NCI-H774 (cell line): ENCODE measurements at places on chromosomes 7 and 10.

DNA sequence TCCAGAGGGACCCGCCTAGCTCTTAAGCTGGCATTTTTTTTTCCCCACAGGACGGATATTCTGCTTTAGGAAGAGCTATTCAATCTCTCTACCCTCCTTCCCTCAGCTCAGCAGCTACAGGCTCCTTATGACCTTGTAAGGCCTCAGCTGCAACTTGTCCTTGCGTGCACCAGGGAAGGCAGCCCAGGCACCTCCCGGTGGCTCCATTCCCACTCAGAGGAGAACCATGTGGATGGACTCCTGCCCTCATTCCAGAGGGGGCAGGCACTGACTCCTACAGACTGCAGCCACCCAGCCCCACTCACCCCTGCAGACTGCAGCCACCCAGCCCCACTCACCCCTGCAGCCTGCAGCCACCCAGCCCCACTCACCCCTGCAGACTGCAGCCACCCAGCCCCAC, 73.7 kb downstream of the ITIH5 start:
- DNase-seq = no peak

GRCh38 chr7:128166603-128167041, 74.5 kb upstream of the LEP start:
- no peak for DNase-seq

DNA sequence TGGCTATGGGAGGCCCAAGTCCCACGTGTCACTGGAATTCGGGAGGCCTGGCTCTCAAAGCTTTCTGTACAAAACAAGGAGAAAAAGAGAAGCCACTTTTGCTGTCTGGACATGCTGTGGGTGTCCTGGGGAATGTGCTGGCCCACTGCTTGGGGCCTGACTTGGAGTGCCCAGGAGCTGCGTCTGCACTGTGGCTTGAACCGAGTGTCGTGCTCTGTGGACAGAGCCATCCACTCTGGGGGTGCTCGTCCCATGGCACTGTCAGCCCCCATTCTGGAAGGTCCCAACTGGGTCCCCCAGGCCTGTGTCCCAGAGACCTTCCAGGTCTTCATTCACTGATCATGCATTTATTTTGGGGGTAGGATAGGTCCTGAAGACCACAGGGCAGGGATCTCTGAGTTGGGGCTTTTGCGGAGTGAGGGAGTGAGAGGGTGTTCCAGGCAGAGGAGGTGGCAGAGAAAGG, 138.0 kb downstream of the LHPP start:
- DNase-seq = no peak

GRCh38 chr10:44267007-44267406, 117.9 kb downstream of the CXCL12 start:
- DNase-seq = no peak

DNA sequence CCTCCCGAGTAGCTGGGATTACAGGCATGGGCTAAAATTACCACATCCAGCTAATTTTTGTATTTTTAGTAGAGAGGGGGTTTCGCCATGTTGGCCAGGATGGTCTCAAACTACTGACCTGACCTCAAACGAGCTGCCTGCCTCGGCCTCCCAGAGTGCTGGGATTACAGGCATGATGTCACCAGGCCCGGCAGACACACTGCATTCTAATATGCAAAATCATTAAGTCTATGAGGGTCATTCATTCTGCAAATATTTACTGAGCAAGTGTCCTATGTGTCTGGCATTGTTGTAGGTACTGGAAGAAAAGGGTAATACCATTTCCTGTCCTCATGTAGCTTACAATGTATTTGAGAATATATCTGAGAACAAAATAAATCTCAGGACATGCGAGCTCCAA, 2.7 kb downstream of the PUS7 start:
- no peak for DNase-seq

- DNase-seq = no peak
Measured at GRCh38 chr7:142249918-142250317, 7.9 kb downstream of the PRSS58 start.

- DNase-seq = no peak
Measured at GRCh38 chr7:108059526-108059925, 56.6 kb upstream of the LAMB1 start.

DNA sequence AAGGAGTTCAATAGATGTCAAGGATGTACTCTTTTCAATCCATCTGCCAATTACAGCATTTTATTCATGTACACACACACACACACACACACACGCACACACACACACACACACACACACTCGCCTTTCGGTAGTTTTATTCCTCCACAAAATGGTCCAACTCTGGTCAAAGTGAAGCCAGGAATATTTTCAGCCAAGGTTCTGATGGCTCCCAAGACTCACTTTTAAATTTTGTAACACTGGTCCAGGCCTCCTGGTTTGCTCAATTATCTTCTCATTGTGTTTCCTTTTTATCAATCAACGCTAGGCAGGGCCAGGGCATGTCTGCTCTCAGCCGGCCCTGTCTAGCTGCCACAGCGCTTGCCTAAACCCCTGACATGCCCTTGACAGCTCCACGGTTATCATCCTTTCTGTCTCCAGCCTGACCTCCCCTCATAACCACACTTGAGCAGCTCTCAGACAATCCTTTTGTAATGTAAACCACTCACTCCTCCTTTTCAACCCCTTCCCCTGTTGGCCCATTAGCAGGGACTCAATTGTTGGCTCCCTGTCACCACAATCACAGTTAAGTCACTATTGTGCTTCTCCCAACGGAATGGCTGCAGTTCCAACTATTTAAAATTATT, 115.1 kb downstream of the ICA1 start:
- DNase-seq = no peak

DNA sequence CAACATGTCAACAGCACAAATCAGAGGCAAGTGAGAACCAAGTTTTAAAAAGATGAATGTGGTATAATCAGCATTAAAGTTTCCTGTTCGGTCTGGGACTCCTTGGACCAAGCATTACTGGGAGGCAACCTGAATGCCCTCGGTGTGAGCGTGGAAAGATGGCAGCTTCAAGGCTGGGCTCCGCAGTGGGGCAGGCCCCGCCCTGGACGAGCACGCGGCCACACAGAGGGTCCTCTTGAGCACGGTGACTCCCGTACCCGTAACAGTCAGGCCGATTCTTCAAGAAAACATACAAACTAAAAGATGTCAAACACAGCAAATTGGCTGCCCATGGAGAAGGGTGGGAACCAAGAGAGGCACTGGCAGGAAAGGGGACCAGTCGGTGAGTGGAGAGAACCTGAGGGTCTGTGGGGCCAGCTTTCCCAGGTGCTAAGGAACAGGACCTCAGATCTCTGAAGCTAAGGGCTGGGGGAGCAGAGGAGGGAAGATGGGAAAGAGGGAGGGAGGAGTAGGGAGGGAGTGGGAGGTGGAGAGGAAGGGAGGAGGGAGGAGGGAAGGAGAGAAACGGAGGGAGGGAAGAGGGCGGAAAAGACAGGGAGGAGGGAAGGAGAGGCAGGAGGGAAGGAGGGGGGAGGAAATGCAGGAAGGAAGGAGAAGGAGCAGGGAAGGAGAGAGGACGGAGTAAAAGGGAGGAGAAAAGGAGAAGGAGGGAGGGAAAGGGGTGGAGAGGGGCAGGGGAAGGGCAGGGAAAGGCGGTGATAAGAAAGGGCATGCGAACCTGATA, 71.2 kb upstream of the FAM20C start:
- no peak for DNase-seq

- DNase-seq = no peak
Measured at GRCh38 chr10:120948889-120949608, 97.9 kb downstream of the WDR11 start.
